Posterior cingulate gyrus (tissue), 11 donors: ENCODE measurements at places on chromosomes 16 and 17.
A peak's percentile ranks its signal among the peaks of the same experiment; 100 is the strongest.

DNA sequence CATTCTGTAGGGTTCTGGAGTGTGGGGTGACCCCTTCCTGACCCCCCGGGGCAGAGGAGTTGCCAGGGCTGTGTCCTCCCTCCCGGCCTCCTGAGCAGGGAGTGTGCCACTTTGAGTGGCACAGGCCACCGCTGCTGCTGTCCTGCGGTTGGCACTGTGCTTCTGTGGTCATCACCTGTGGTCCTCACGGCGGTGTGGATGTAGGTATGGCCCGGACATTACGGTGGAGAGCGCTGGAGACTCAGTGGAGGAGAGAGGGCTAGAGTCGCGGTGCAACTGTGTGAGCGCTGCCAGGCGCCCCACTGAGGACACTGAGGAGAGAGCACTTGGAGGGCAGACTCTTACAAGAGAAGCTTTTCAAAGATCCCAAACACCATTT is 39.1 kb downstream of the PGS1 start:
- DNase-seq = no peak

DNA sequence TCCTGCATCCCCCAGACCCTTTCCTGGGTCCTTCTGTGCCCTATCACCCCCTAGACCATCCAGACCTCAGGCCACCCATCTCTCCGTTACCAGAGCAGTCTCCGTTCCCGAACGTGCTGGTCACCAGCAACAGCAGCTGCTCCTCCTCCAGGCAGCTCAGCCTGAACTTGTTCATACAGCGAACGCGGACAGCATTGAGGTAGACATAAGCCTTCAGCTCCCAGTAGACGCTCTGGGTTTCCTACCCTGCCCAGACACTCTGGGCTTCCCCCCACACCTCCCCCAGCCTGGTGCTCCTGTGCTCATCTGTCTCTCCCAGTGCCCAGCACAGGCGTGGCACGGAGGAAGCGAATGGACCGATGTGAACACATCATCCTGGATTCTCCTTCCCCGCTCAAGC is 41.6 kb upstream of the RNFT1 start:
- no peak for DNase-seq

- DNase-seq = no peak
Observed at GRCh38 chr17:49610883-49611584, 35.4 kb downstream of the NXPH3 start.

DNA sequence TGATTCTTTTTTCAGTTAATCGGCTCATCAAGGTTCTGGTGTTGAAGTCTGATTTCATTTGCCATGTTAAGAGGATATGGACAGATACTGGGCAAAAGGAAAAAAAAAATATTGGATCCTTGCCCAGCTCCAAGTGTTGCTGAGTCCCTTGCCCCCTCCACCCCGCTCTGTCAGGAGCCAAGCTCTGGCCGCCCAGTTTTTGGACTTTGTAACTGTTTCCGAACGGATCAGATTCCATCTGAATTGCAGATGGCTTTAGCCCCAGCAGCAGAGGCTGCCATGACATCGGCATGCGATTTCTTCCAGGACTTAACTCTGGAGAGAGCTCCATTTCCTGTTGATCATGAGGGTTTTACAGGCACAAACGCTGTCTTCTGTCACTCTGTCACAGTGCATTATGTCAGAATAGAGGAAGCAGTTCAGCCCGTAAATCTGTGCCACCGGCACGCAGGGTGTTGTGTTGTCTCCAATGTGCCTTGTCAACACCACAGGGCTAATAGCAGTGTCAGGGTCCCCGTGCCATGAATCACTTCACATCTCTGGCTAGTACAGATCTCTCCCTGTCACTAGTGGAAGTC is 615.6 kb downstream of the MAF start:
- DNase-seq = no peak

DNA sequence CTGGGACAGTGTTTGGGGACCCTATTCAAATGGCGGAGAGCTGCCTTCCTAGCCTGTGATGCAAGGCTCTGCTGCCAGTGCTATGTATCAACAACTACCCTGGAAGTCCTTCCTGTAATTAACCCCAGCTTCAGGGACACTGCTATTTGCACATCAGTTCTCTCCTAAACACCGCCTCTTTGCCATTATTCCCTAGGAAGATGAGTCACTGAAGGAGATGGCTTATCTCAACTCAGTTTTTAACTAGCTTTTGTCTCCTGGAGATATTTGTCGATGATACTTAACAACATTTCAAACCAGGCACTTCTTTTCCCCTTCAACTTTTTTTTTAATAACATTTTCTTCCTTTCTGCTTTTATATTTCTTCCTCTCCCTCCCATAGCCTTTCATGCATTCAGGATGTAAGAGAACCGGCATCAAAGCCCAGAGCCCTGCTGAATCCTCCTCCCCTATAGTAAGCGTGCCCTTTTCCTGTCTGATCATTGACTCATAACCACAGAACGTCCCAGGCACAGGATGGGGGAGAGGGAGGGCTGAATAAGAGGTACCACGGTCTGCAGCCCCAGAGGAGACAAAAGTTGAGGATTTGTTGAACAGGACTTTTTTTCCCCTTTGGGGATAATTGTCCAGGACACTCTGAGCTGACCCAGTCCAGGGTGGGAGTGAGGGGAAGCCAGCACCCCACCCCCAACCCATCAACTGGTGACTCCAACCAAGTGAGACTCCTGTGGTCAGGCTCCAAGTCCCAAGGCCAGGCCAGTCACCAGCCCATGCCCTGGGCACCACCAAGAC is 387.8 kb upstream of the SALL1 start:
- DNase-seq = no peak

DNA sequence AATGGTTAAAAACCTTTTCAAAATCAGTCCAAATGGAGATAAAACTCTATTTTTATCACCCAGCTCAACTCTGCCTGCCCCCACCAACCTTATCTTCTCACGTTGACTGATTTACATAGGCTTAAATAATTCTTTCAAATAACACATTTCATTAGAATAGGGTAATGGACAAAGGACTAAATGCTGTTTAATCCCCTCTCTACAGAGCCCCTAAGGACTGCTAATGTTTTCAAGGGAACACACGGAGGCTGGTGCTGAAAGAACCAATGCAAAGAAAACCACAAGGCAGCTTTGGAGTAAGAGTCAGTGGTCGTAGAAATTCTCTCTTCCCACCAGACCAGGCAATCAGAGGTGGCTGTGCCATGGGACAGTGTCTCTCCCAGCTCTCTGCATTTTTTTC is 445.7 kb upstream of the MAF start:
- DNase-seq = no peak

DNA sequence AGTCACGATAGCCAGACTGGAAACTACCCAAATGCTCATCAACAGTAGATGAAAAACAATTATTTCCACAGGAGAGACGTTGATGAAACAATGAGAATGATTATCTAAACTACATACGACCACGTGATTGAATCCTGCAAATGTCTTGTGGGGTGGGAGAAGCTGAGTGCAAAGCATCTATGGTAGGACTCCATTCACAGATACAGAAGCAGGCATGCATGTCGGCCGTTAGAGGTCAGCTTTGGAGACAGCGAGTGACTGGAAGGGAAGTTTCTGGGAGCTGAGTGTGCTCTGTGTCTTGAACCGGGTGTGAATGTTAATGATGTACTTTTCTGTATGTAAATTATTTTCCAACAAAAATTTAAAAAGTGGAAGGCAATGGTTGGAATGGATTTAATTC is 71.5 kb upstream of the DNAJA2 start:
- no peak for DNase-seq

DNA sequence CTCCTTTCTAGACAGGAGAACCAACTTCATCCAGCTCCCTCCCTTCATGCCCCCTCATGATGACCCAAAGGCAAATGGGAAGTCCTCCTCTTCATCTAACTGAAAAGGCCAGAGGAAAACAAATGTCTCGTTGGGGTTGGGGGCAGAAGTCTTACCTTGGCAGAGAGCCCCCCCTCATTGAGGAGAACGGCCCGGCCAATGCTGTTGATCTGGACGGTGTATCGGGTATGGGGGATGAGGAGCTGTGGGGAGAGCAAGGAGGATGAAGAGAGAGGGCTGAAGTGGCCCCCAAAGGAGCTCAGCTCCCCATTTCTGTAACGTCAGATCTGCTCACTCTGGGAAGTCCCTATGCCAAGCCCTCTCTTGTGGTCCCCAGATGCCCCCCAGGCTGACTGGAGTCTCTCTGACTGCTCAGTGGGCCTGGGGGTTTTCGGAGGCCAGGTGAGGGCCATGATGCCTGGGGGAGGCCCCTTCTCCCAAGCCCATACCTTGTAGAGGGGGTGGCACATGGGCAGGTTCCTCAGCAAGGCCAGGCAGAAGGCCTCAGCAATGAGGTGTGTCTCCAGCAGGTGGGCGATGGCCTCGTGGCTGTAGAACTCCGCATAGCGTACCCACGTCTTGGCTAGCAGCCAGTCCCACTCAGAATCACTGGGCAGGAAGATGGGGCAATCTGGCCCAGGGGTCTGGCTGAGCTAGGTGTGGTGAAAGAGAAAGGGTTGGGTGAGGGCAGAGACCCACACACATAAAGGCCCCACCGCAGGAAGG is 10.8 kb downstream of the ALOX12B start:
- DNase-seq = peak; percentile 76

DNA sequence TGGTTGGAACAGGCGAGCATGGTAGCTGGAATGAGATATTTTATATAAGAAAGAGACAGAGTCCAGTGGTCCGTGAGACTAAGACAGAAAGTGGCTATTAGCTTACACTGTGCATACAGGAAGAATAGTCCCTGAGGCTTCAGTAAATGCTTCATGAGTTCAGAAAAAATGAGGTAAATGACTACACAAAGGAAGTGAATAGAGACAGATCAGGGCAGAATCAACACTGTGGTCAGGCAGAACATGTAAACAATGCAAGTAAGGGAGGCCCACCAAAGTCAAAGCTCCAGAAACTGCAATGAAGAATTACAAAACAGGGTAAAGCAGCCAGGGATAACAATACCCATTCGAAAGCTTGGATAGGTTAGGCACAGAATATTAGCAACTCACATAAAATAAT is 4.8 kb downstream of the ABCA10 start:
- DNase-seq = no peak

DNA sequence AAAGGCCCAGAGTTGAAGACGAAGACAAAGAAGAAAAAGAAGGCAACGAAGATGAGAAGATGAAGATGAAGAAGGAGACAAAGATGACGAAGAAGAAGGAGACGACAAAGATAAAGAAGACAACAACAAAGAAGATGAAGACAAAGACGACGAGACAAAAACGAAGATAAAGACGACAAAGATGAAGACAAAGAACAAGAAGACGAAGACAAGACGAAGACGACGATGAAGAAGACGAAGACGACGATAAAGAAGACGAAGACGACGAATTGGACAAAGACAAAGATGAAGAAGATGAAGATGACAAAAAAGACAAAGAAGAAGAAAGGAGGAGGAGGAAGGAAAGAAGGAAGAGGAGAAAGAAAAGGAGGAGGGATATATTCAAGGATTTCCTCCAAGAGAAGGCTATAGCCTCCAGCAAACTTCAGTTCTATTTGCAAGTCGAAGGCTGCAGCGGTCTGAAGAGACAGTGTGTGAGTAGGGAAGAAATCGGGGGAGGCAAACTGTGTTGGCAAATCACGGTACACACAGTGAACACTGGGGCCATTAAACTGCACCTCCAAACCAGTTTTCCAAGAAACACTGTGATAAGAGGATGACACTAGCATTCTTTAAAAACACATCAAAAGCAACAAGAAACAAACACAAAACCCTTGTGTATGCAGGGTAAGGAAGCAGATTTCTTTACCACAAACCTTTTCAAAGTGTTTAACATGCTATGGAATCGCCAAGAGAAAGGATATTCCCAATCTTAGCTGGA is 40.5 kb downstream of the MARF1 start:
- DNase-seq = no peak

DNA sequence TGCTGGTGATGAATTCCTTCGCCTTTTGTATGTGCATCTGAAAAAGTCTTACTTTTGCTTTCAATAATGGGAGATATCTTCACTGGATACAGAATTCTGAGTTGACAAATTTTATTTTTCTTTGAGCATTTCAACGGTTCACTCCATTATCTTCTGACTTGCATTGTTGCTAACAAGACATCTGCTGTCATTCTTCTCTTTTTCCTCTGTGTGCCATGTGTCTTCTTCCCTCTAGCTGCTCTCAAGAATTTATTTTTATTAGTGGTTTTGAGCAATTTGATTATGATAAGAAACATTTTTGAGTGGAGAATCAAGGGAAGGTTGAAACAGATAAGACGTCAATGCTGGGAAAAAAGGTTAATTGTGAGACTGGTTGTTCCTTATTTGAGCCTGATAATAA is 471.8 kb downstream of the CDH13 start:
- no peak for DNase-seq

GRCh38 chr17:43846963-43847371 is at the start of gene CD300LG:
CD300LG (plus strand) TSS chr17:43847176; CDS start chr17:43847217, 41 bp downstream.
- DNase-seq = no peak

GRCh38 chr17:37430051-37430627 is 23.5 kb downstream of the TADA2A start:
- no peak for DNase-seq

DNA sequence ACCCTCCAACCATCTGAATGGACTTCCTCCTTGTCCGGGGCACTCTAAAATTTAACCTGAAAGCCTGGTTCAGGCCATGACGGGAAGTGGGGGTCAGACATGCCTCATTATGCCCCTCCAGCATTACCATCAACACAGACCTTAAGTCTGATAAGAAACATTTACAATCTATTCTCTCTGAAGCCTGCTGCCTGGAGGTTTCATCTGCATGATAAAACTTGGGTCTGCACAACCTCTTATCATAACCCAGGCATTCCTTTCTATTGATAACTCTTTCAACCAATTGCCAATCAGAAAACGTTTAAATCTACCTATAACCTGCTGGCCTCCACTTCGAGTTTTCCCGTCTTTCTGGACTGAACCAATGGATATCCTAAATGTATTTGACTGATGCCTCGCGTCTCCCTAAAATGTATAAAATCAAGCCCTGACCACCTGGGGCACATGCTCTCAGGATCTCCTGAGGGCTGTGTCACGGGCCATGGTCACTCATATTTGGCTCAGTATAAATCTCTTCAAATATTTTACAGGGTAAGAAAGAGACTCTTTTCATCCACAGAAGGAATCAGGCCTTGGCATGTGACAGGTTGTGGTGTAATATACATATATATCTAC is 45.6 kb downstream of the LYRM1 start:
- DNase-seq = no peak

DNA sequence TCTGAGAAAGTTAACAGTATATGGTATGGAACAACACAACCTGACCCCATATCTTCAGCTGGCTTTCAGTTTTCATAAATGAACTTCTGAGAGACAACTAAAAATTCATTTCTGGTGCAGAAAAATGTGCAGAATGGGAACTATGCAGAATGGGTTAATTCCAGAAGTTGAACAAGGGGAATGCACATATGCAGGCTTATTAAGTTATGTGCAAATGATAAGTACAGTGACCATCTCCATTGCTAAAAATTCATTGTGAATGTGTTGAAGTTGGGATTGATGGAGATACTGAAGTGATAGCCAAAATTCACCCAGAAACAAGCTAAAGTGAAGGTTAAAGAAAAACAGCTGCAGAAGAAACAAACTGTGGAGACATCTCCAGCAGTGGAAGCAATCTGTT is 315.8 kb downstream of the CA10 start:
- no peak for DNase-seq

- DNase-seq = no peak
Observed at GRCh38 chr16:17316005-17316404, 154.8 kb downstream of the XYLT1 start.

GRCh38 chr17:82103553-82104451 is 5.8 kb upstream of the FASN start:
- DNase-seq = no peak
